ENCODE measurements at places on chromosomes 1 and 21.
A peak's percentile ranks its signal among the peaks of the same experiment; 100 is the strongest.

GRCh38 chr1:22420455-22421053, 31.1 kb upstream of the ZBTB40 start:
- DNase-seq, result peak; percentile 58

GRCh38 chr1:14320986-14321385, 277.5 kb upstream of the KAZN start:
- no peak for DNase-seq

GRCh38 chr1:24111996-24112779, at the start of gene MYOM3:
TSS of gene MYOM3 (minus strand) at chr1:24112135. CDS start at chr1:24108636, 3,499 bp downstream.
- peak; percentile 44 for DNase-seq

GRCh38 chr1:91585982-91586381, 85.3 kb downstream of the CDC7 start:
- no peak for DNase-seq

- no peak for DNase-seq
Measured at GRCh38 chr21:20330652-20331051, 667.6 kb upstream of the NCAM2 start.

DNA sequence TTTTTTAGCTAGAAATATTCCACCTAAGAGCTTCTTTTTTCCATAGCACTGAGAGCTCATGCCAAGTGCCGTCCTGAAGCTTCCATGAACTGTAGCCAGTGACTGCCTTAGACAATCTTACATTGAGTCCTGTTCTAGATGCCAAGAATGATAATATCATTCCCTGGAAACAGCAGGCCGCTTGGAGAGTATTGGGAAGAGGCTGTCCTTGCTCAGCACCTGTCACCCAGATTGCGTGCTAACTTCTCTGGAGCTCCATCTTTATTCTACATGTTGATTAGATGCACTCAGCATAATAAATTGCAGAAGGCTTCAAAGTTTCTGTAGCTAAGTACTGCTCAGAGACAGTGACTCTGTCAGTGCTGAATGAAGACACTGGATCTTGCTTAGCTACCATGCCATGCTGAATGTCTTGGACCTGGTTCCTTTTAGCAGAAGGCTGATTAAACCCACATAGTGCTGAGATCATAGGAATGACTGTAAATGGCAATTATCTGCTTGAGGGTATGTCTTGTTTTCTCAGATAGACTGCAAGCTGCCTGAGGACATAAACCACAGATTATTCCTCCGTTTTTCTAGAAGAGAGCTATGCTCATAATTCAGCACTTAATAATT, 83.1 kb upstream of the IRF2BP2 start:
- DNase-seq, result no peak
